A673 (cell line): ENCODE measurements at places on chromosomes 11 and 22. TPM values are rescaled to one million over a fixed set of nuclear protein-coding genes. Genes with fewer than 3 reads are reported as not detected.
A peak's percentile ranks its signal among the peaks of the same experiment; 100 is the strongest.

DNA sequence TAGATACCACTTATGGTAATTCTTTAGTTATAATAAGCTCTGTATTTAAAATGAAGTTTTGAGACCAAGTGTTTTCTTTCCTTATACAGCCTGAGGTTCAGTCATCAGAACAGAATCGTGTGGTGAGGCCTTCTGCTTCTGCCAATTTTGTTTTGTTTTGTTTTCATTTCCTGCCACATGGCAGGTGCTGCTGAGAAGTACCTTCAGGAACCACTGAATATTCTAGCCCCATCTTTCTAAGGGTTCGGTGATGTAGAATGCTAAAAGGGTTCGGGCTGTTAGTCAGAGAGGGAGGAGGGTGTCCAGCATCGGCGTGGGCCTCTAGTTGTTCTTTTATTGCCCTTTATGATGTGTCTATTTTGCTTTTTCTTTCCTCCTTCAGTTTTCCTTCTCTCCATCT, 25.8 kb downstream of the TNRC6B start:
- no peak for DNase-seq

GRCh38 chr11:69049490-69049867, 747 bp downstream of the TPCN2 start:
- DNase-seq = peak; percentile 26

- DNase-seq = no peak
Observed at GRCh38 chr11:36349351-36350136, 53.5 kb downstream of the PRR5L start.

Gene OR4C45
- total RNA-seq = not detected in 2 replicates
